ENCODE measurements at places on chromosomes 13 and 19.

DNA sequence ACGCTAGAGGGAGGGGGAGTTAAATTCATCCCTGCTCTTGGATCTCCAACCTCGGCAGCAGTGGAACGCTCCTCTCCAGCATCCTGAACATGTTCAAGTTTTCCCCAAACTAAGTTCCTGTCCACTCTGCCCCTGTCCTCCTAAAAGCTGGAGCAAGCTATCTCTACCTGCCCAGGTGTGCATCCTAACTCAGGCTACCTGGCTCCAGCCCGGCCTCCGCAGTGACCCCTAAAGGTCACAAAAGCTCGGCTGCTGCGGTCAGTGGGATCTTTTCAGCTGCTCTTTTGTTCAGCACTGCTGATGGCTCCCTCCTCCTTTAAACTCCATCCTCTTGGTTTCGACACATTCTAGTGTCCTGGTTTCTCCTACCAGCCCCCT, 1.4 kb downstream of the DCUN1D2 start:
- DNase-seq = no peak

DNA sequence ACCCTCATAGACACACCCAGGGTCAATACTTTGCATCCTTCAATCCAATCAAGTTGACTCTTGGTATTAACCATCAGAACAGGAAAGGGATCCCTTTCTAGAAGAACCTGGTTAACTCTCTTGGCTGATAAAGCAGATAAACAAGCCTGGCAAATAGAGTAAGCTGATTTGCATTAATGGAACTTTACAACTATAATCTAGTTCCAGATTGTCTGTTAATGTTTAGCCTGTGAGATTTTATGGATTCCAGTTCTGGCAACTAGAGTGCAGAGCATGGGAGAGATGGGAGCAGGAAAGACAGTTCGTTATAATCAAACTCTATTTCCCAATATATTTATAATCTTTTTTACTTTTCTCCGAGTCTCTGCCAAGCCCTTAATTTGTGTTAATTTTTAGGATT, 272.6 kb upstream of the KLHL1 start:
- no peak for DNase-seq

GRCh38 chr13:24218977-24219376, 58.5 kb downstream of the SPATA13 start:
- no peak for DNase-seq

- no peak for DNase-seq
Measured at GRCh38 chr19:55482156-55482961, 2.6 kb upstream of the NAT14 start.

DNA sequence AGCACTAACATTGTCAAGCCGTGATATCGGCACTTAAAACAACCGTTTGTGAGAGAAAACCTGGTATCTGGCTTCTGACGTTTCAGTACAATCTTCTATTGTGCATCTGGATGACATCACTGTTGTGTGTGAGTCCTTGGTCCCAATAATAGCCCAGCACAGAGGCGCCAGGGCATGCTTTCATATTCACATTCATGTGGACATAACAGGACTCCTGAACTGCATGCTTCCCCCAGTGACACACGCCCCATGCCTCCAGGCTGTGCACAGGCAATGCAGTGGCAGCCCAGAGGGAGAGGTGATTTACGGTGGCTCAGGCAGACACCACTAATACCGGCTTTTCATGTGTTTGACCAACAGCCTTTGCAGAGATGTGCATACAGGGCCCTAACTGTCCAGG, 58.1 kb downstream of the MRPL57 start:
- DNase-seq = peak; percentile 41

DNA sequence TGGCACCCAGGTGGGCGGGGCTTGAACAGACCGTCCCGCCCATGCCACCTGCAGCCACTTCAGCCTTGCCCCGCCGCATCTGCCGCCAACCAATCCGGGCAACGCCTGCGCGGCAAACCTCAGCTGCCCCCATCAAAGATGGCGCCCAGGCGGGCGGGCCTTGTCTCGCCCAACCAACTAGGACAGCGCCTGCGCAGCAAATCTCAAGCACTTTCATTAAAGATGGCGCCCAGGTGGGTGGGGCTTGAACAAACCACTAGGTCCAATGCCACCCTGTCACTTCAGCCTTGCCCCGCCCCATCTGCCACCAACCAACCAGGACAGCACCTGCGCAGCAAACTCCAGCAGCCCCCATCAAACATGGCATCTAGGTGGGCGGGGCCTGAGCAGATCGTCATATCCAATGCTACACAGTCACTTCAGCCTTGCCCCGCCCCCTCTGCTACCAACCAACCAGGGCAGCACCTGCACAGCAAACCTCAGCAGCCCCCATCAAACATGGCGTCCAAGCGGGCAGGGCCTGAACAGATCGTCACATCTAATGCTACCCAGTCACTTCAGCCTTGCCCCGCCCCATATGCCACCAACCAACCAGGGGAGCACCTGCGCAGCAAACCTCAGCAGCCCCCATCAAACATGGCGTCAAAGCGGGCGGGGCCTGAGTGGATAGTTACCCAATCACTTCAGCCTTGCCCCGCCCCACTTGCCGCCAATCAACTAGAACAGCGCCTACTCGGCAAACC, 1.4 kb downstream of the PEG3 start:
- DNase-seq = peak; percentile 99

DNA sequence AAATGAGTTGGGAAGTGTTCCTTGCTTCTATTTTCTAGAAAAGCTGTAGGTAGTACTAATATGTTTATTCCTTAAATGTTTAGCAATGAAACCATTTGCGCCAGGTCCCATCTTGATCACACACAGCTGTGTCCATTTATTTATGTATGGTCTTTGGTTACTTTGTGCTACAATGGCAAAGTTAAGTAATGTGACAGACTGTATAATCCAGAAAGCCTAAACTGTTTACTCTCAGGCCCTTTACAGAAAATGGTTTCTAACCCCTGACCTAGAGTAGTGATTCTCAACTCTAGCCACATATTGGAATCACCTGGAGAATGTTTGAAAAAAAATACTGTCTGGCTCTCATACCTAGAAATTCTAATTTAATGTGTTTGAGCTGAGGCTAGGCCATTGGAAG, 21.3 kb downstream of the SLC46A3 start:
- no peak for DNase-seq

- DNase-seq = no peak
Measured at GRCh38 chr13:34411894-34412293, 530.2 kb upstream of the NBEA start.

DNA sequence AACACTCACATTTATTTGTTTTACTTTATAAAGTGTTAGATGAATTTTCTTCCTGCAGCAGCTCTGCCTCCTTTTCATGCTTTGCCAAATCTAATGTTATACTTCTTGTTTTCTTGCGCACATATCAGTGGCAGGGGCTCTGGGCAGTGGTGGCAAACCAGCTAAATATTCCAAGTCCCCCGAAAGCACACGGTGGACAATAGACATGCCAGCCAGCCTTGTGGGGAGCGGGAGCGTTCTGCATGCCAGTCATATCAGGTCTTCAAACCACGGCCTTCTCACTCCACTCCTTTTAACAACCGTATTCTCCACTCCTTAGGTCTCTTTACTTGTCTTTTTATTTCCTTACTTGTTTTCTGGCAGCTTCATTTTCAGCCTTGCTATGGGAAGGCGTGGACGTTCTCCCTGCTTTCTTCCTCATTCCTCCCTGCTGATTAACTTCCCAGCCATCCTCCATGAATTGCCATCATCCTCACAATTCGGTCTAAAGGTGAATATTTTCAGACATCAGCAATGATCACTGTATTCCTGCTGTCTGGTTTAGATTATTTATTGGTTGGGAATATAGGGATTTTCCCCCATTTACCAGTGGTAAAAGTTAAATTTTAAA, 77.1 kb upstream of the WASF3 start:
- no peak for DNase-seq

DNA sequence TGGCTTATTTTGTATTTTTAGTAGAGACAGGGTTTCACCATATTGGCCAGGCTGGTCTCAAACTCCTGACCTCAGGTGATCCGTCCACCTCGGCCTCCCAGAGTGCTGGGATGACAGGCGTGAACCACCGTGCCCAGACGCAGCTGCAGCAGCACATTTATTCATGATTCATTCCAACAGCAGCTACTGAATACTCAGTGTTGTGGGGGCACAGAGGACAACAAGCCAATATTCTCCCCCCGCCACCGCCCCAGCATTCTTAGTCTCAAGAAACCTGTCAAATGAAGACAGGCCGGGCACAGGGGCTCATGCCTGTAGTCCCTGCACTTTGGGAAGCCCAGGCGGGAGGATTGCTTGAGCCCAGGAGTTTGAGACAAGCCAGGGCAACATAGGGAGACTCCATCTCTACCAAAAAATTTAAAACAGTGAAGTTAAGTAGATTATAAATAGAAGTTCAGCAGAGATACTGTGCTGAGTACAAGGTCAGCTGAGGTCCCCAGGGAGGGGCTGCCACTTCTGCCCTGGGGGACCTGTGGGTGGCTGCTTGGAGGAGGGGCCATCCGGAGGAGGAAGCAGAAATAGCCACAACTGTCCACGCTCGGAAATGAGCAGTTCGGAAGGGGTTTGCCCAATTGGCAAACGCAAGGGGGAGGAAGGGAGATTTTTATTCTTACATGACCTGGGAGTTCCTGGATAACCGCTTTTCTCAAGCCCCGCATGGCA, 4.3 kb downstream of the DOT1L start:
- DNase-seq = peak; percentile 55

- DNase-seq = no peak
Measured at GRCh38 chr13:38173403-38173802, 176.2 kb upstream of the UFM1 start.

DNA sequence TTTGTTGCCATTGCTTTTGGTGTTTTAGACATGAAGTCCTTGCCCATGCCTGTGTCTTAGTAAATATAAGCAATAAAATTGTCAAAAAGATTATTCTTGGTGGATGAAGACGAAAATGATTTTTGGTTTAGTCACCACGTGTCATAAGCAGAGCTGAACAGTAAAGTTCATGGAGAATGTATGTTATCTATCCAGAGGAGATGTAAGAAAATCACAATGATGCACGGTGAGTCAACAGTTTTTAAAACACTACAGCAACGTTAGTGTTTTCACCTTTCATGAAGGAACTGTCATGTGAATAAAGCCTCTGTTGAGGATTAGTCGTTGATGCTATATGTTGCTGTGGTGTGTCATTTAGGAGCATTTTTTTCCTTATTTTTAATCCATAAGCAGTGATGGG, 137.6 kb downstream of the GPC6 start:
- no peak for DNase-seq

- DNase-seq = no peak
Measured at GRCh38 chr19:45139286-45140143, 21.3 kb downstream of the NKPD1 start.

DNA sequence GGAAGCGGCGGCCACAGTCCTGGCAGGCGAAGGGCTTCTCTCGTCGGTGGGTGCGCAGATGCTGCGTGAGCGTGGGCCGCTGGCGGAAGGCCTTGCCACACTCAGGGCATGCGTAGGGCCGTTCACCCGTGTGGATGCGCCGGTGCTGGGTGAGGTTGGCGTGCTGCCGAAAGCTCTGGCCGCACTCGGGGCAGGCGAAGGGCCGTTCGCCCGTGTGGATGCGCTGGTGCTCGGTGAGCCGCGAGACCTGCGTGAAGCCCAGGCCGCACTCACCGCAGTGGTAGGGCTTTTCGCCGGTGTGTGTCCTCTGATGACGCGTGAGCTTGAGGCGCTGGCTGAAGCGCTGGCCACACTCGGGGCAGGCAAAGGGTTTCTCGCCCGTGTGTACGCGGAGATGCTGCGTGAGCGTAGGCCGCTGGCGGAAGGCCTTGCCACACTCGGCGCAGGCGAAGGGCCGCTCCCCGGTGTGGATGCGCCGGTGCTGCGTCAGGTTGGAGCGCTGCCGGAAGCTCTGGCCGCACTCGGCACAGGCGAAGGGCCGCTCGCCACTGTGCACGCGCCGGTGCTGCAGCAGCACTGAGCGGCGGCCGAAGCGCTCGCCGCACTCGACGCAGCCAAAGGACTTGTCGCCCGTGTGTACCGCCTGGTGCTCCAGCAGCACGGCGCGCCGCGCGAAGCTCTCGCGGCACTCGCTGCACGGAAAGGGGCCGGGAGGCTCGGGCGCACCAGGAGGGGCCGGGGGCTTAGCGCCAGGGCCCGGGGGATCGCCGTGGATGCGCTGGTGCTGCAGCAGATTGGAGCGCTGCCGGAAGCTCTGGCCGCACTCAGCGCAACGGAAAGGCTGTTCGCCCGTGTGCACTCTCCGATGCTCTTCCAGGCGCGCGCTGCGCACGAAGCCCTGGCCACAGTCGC, 4.0 kb upstream of the UBE2M start:
- DNase-seq = no peak

GRCh38 chr19:872266-872951, 12.9 kb downstream of the CFD start:
- no peak for DNase-seq

- DNase-seq = no peak
Measured at GRCh38 chr19:35628264-35628564, 622 bp upstream of the RBM42 start.

DNA sequence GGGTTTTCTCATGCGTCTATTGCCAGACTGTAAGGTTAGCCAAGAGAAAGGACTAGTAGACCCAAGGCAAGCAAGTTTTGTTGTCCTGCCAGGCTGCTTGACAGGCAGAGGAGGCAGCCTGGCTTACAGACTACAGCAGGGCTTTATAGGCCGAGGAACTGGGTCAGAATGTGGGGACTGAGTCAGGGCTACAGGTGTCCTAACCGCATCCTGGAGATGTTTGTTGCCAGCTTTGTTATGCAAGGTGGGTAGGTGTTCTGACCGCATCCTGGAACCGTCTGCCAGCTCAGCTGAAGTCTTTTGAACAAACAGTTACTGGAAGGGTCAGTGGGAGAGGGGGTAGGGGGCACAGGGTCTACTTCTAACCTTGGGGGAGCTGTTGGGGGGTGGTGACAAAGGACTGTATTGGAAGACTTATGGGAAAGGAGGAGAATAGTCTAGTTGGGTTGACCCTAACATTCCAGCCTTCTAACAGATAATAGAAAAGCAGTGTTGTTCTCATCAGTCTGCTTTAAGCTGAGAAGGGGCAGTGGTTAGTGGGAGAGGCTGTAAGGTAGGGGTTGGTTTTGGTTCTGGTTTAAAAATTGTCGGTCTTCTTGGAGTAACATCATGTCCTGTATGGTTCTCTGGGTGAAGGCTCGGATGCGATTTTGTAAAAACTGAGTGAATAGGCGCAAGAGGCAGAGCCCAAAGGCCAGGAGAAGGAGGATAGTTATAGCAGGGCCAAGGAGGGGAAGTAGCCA, 913.8 kb upstream of the SLITRK5 start:
- DNase-seq = no peak

- no peak for DNase-seq
Measured at GRCh38 chr13:29835280-29836061, 14.9 kb downstream of the UBL3 start.

DNA sequence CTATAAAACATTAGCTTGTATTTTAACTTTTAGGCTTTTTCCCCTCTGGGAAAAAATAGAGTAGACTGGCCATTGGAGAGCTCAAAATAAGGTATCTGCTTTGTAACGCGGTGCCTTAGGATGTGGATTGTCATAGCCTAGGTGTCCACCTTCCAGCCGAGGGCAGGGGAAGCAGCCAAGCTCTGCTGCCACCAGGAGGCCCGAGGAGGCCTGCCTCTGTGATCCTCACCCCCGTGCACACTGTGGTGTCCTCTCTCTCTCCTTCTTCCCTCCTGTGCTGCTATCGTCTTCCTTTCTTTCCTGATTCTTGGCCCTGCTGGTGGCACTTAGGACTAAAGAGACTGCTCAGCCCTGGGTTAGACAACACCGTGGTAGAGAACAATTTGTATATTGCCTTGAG, 11.3 kb downstream of the HNRNPM start:
- DNase-seq = no peak

GRCh38 chr19:28553005-28553404, 659.9 kb downstream of the UQCRFS1 start:
- DNase-seq = no peak

- no peak for DNase-seq
Measured at GRCh38 chr13:30391956-30392680, 30.2 kb upstream of the UBE2L5 start.

- no peak for DNase-seq
Measured at GRCh38 chr19:47005873-47006272, 13.8 kb upstream of the NPAS1 start.

- DNase-seq = peak; percentile 19
Measured at GRCh38 chr19:27868007-27868406, 1344.9 kb downstream of the UQCRFS1 start.
